Neural crest cell (in vitro differentiated cells): ENCODE measurements at places on chromosomes 13 and 19.

- DNase-seq = no peak
Measured at GRCh38 chr13:27226991-27227390, 24.4 kb upstream of the RPL21 start.

- DNase-seq = no peak
Measured at GRCh38 chr19:50290011-50290410, 39.2 kb downstream of the KCNC3 start.

GRCh38 chr19:29880498-29881081 is 61.4 kb upstream of the URI1 start:
- DNase-seq = no peak

DNA sequence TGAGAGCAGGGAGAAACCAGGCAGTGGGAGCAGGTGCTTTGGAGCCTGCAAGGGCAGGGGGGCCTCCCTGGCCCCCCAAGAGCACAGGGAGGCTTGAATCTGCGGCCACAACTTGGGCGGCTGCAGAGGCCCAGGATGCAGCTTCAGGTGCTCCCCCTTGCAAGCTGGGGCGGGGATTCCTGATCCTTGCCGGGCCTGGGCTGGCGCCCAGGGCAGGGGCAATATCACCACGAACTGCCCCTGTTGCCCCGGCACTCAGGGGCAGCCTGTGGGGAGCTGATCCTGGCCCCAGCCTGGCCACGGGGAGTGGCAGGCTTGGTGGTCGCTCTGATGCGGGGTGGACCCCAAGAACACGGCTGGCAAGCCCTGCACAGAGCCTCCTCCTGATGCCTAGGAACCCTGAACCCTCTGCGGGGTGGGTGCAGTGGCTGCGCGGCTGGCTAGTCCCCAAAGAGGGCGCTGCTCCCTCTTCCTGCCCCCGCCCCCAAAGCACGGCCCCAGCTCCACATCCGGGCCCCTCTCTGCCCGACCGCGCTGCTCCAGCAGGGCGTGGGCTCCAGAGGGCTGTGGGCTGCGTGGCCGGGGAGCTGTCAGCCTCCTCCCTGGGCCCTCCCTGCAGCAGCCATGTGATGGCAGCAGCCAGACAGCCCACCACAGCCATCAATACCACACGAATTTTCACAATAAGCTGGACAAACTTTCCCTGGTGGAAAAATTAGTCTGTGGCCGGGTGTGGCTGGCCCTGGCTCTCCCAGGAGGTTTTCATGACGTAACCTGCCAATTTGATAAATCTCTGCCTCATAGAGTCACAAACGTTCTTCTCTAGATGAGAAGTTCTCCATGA is 21.0 kb downstream of the TNFSF9 start:
- DNase-seq = peak; percentile 48

DNA sequence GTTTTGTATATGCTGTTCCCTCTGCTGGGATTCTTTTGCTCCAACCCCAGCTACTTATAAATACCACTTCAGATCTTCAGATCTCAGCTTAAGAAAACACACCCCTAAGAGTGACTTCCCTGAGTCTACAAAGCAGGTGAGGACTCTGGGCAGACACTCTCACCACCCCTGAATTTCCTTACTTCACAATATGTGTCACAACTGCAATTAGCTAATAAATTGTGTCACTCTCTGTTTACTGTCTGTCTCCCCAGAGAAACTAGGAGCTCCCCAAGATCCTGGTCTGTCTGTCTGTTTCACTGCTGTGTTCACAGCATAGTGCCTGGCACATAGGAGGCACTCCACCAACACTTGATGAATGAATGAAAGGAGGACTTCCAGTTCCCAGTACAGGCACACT is 14.4 kb downstream of the CEBPA start:
- DNase-seq = no peak

- no peak for DNase-seq
Measured at GRCh38 chr19:7529246-7529600, 6.3 kb upstream of the PNPLA6 start.

- DNase-seq = no peak
Measured at GRCh38 chr19:55279340-55279739, 570 bp downstream of the HSPBP1 start.

- DNase-seq = no peak
Measured at GRCh38 chr13:75299913-75300862, 181.8 kb downstream of the TBC1D4 start.

- no peak for DNase-seq
Measured at GRCh38 chr13:78977311-78977710, 318.4 kb upstream of the OBI1 start.

DNA sequence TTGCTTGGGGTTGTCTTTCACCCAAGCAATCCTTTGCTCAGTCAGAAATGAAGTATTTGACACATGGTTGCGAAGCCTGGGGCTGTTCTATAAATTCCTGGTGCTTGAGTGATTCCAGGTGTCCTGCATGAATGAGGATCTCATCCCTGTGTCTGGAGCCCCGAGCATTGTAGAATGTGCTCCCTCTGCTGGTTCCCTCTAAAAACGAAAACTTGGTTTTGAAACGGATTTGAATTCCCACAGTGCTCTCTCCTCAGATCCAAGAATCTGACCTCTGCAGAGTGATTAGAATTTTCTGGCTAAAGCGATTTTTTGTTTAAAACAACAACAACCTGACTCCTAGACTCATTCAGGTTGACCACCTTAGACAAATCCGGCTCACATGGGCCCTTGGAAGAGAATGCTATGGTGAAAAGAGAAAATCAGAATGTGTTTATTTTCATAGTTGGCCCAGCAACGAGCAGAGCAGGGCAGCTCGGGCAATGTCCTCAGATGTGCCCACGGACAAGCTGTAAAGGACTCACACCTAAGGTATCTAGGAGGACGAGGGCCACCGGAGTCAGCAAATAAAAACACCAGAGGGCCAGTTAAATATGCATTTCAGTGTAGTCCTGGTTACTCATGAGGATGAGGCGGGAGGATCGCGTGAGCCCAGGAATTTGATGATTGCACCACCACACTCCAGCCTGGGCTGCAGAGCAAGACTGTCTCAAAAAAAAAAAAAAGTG is 8.7 kb upstream of the ATP12A start:
- DNase-seq = peak; percentile 37

- no peak for DNase-seq
Measured at GRCh38 chr13:27852491-27852890, 60.2 kb downstream of the GSX1 start.

GRCh38 chr19:41694831-41695635 is 7.0 kb upstream of the CEACAM7 start:
- DNase-seq = no peak

GRCh38 chr19:40613690-40614621 is 12.8 kb downstream of the LTBP4 start:
- DNase-seq = peak; percentile 57

DNA sequence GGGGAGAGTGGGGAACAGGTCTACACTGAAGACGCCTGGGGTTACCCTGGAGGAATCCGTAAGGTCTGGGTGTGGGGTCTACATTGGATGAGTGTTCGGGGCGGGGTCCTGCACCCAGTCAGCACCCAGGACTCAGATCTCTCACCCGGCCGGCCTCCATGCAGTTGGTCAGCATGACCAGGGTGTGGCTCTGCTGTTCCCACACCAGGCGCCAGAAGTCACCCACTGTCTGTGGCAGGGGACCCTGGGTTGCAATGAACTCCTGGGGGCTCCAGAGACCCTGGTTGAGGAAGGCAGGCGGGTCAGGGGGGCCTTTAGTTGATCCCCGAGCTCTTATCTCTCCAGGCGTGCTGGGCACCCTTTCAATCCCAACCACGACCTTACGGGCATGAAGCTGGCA is 6.0 kb upstream of the SYT5 start:
- no peak for DNase-seq

DNA sequence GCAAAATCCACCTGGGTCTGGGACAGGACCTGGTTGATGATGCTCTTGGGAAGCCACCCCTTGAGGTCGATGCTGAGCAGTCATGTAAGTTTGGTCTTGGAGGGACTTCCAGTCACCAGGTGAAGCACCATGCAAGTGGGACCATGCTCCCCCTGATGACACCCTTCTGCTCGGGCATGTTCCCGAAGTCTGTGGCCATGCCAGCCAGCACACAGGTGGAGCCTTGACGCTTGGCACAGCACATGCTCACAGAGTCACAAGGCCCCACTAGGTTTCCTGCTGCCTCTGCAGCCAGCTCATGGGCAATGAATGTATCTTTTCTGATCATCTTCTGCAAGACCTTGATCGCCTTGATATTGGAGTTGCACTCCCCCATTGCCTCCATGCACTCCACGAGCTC is 1920.2 kb downstream of the PCDH9 start:
- DNase-seq = no peak

DNA sequence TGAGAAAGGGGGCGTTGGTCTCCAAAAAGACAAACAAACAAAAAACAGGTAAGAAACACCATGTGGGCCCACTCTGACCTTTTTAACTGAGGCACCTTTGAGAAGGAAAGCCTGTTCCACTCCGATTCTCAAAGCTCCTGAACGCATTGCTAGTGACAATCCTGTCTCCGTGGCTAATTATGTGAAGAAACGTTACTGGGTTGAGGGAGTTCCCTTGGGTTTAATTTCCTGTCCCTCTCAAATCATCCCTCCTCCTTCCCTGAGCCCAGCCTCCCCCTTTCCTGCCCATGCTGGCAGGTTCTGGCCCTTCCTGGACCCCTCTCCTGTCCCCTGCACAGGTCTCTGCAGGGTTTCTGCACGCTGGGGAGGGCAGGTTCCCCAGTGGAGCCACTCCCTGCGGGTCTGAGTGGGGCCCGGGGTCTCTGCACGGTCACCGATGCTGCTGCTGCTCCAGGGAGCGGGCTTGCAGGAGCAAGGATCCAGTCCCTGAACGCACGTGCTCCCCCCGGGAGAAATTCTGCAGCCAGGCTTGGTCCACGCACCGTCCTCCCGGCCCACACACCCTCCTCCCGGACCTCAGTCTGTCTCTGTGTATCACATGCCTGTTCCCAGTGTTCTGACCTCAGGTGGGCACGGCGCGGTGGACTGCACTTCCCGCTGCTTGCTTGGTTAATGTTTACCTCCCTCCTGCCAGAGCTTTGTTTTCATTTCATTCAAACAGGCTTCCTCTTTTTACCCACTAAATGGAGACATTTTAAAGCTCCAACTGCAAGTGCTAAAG is 76.4 kb upstream of the MCF2L start:
- DNase-seq = no peak

DNA sequence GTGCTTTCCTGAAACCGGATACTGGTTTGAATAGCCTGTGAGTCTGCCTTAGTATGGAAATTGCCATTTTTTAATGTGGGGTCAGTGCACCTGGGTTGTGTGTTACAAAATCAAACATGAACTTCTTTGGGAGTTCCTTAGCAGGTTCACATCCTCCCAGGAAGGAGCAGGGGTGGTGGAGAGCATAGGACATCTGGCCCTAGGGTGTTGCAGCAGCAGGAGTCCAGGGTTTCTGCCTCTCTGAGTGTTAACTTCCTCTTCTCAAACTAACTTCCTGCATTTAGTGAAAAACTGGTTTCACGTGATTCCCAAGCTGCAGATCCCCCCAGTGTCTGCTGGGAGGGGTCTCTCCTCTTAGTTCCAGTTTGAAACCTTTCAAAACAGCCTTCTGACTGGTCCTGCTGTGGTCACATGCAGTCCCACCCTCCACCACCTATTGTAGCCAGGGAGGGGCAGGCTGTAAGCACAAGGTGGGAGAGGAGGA is 7.2 kb downstream of the RNASEH2B start:
- DNase-seq = no peak

GRCh38 chr19:2796659-2797266 is 11.5 kb downstream of the THOP1 start:
- DNase-seq = no peak

DNA sequence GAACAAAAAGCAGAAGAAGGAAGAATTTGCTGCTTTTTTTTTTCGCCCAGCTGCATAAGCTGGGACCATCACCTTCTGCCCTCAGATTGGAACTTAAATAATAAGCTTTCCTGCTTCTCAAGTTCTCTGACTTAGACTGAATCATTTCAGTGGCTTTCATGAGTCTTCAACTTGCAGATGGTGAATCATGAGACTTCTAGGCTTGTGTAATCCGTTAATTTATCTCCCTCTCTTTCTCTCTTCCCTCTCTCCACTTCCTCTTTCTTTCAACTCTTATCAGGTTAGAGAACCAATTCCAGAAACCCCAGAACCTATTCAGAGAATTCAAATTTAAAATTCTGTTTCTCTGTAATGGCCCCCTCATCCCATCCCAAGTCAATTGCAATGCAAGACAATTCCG is 1153.7 kb downstream of the PCDH9 start:
- DNase-seq = no peak

GRCh38 chr13:113413178-113413897 is 40.0 kb downstream of the ADPRHL1 start:
- DNase-seq = no peak

DNA sequence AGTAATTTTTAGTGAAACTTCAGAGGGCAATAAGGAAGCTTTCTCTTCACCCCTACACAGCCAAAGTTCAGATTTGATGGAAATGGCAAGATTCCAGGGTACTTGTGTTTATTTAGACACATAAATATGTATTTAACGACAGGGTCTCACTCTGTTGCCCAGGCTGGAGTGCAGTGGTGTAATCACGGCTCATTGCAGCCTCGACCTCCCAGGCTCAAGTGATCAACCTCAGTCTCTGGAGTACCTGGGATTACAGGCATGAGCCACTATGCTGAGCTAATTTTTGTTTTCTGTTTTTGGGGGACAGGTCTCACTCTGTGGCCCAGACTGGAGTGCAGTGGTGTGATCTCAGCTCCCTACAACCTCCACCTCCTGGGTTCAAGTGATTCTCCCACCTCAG is 2.0 kb upstream of the SYCE2 start:
- no peak for DNase-seq

GRCh38 chr19:55546822-55547614 is 1.7 kb upstream of the SBK3 start:
- DNase-seq = no peak

- DNase-seq = no peak
Measured at GRCh38 chr19:49472936-49473335, 1.1 kb upstream of the FLT3LG start.

DNA sequence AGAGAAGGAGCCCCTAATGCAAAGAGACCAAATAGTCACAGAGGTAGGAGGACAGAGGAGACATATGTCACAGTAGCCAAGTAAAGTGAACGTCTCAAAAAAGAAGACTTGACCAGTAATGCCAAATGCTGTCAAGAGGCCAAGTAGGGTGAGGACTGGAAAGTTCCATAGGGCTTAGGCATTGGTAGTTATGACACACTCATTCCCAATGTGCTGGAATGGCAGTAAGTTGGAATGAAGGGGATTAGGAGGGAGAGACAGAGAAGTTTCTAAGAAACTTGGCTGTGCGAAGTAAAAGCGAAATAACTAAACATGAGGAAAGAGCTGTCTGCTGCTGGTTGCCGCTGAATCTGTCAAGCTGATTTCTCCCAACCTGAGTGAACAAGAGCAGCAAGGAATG is 14.9 kb upstream of the FRY start:
- DNase-seq = no peak

DNA sequence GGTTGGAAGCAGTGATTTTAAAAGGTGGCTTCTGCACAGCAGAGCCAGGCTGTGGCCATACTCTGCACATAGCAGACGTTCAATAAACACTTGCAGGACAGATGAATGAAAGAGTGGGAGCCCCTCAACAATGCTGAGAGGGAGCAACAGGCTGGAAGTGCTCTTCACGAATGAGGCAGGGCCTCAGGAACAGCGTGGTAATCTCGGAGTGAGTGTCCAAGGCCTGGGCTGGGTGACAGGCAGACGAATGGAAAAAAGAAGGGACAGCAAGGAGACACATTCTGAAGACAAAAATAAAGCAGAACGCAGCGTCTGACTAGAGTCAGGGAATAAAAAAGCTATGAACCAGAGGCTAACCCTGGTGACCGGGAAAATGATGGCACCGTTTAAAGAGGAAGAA is 11.1 kb downstream of the GJA3 start:
- DNase-seq = no peak

GRCh38 chr19:47047763-47048405 is 540 bp downstream of the TMEM160 start:
- peak; percentile 72 for DNase-seq

GRCh38 chr13:73258406-73258805 is 199.6 kb downstream of the KLF5 start:
- DNase-seq = no peak
